Muscle of leg (tissue), 16 donors: ENCODE measurements at places on chromosomes 7 and 10. TPM values are rescaled to one million over a fixed set of nuclear protein-coding genes. Genes with fewer than 3 reads are reported as not detected.
A peak's percentile ranks its signal among the peaks of the same experiment; 100 is the strongest.

DNA sequence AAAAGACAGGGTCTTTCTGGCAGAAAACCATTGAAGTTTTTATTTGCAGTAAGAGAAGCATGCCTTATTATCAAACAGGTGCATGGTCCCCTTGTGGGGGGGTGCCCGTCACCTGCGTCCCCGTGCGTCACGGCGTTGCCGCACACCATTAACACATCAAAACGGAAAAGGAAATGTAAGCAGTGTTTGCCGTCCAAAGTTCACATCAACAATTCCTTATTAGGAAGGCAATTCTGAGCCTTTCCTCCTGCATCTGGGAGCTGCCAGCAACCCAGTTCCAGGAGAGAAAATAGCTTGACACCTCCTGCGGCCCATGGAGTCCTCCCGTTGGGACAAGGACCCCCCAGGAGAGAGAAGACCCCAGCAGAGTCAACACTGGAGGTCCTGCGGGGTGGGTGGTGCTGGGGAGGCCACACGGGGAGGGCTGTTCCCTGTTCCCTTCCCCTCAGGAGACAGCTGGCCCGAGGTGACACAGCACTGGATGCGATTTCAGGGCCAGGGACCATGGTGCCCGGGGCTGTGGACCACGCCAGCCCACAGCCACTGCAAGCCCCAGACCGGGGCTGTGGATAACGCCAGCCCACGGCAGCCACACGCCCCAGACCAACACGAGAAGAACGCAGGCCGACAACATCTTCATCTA, 39.5 kb downstream of the DIP2C start:
- peak; percentile 48 for DNase-seq
- H3K27me3 ChIP-seq: no peaks in the 10 kb centered on the region
- H3K4me3 ChIP-seq: no peak overlapping the region
- H3K27ac ChIP-seq: peak overlapping the region; percentile 82

YAE1 gene
- 21.8 TPM for polyA plus RNA-seq

DNA sequence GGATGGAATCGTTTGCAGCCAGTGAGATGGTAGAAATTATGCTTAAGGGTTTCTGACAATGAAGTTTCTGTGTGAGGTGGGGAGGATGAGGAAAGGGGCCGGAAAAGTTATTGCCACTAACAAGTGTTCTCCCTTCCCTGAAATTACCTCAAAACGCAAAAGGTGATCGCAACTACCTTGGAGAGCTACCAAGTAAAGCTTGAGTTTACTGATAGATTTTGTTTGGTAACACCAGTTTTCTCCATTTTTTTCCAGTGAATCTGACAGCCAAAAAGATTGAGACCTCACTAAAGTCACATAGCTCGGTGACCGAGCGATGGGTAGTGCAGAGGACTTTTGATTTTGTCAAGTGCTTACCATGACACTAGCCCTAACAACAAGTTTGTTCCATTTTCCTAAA, 1.6 kb downstream of the SUV39H2 start:
- peak overlapping the region; percentile 82 for H3K4me3 ChIP-seq
- peak; percentile 6 for DNase-seq
- H3K36me3 ChIP-seq: no peaks in the 10 kb centered on the region
- H3K27me3 ChIP-seq: no peaks in the 10 kb centered on the region
- peaks cover 15% of the 10 kb centered on the region for H3K4me1 ChIP-seq

DNA sequence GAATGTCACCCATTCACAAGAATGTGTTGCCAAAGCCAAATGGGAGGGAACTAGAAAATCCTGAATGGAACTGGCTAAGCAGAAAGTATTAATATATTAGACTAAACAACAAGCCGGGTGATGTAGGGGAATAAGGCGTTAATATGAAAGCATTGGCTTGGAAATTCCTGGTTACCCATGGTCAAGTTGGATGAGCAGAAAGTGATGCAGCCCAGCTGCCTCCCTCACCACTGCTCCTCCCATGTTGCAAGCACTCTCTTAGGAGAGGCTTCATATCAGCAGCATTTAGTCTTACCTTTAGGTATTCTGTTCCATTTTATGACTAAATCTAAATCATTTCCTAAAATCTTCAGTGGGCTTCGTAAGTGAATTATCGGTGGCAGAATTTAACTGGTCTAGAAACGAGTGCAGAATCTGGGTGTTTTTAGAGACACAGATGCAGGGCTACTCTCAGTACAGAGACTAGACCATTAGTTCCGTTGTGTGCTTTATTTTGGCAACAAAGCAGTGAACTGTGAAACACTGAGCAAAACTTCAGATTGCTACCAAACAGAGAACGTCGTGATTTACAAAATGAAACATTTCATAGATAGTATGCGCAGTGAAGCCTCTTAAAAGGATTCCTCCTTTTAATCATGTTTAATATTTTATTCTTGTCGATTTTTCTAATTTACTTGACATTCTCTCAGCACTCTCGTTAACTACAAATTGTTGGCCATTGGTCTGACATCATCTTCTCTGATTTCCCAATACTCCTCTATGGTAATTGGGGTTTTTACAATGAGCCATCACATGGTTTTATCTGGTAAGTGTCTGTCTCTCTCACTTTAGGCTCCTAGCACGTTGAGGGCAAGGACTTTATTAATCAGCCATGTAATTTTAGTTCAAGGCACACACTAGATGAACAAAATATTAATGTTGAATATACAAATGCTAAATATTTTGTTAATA, 22.0 kb upstream of the HGF start:
- no peaks in the 10 kb centered on the region for H3K4me1 ChIP-seq
- H3K27me3 ChIP-seq: no peaks in the 10 kb centered on the region
- DNase-seq: no peak

GRCh38 chr10:88289342-88289741, 293.8 kb downstream of the RNLS start:
- no peaks in the 10 kb centered on the region for H3K4me1 ChIP-seq
- no peak overlapping the region for H3K27ac ChIP-seq
- H3K27me3 ChIP-seq: no peaks in the 10 kb centered on the region

ADIRF gene
- 2.0 TPM for polyA plus RNA-seq

TAS2R4 gene
- 0.48 TPM for polyA plus RNA-seq

DNA sequence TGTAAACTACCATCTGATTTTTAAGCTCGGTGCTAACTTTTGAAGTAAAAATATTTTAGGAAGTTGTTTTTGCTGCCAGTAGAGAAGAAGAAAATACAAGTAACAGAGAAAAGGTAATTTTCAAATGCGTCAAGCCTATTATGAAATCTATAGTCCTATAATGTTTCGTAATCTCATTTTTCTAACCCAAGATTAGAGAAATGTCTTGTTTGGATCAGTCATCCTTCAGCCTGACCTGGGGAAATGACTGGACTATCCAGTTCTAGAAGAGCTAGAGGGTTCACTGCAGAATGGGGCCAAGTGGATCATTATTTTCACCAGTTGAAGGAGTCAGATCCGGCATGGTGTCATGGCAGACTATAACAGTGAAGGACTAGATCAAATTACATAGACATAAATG, 62.7 kb upstream of the FGL2 start:
- no peak overlapping the region for H3K4me3 ChIP-seq
- no peaks in the 10 kb centered on the region for H3K27me3 ChIP-seq
- no peaks in the 10 kb centered on the region for H3K4me1 ChIP-seq
- H3K36me3 ChIP-seq: peaks cover 4% of the 10 kb centered on the region
- no peak overlapping the region for H3K27ac ChIP-seq
- DNase-seq: no peak

DNA sequence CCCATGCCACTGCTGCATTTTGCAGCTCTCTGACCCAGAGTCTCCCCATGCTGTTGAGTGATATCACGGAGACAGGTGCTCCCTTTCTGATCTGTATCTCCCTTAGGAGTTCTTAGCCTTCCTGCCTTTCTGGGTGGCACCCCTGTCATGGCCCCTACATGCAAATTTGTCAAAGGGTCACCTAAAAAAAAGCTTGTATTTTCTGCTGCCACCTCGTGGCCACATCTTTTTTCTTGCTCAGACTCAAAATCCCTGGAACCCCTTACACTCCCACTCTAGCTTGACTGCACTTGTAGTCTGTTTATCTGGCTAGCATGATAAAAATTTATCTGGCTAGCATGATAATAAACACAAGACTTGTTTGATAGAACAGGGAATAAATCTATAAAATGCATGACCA, 809.1 kb downstream of the SORCS1 start:
- H3K36me3 ChIP-seq: no peaks in the 10 kb centered on the region
- DNase-seq: no peak
- H3K27ac ChIP-seq: no peak overlapping the region
- H3K4me1 ChIP-seq: no peaks in the 10 kb centered on the region

EPO gene
- polyA plus RNA-seq: 0.12 TPM

DNA sequence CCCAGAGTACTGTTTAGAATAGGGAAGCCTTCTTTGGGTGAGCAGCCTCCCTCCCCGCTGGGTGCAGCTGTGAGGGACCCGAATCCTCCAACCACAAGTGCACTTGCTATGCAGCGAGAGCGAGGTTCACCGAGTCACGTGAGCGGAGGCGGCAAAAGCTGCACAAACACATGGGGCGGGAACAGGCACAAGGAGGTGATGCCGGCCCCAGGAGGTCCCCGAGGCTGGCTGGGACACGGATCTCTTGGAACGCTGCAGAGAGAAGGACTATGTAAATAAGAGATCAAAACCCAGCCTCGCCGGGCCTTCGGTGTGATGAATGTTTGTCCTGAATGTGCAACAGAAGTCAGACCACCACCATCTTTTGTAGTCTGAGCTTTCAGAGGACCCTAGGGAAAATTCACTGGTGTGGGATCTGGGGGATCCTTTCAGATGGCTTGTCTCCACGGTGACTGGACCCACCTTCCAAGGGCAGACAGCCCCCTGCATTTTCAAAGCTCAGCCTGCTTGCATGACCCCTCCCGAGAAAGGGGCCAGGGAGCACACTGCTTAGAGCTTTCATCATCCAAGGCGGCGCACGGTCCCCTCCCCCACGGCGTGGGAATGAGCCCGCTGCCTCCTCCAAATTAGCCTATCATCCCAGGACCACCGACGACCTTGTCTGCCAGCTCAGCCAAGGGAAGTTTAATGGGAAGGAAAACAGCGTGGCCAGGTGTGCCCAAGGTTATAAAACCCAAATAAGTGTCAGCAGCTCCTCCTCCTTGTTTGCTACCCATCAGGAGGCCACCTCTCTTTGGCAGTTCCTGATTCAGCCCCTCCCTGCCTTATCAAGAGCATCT, 327.7 kb downstream of the CXCL12 start:
- no peak overlapping the region for H3K27ac ChIP-seq
- peaks cover 15% of the 10 kb centered on the region for H3K4me1 ChIP-seq
- no peak for DNase-seq

CALML3 gene
- 0.33 TPM for polyA plus RNA-seq

- DNase-seq: no peak
- H3K27me3 ChIP-seq: peaks cover 28% of the 10 kb centered on the region
- H3K36me3 ChIP-seq: no peaks in the 10 kb centered on the region
- H3K4me1 ChIP-seq: peaks cover 46% of the 10 kb centered on the region
- H3K4me3 ChIP-seq: no peak overlapping the region
Observed at GRCh38 chr7:433558-433957, 86.1 kb downstream of the PDGFA start.

MUC3A gene
- polyA plus RNA-seq: 1.9 TPM

UCMA gene
- polyA plus RNA-seq: 1.0 TPM

DNA sequence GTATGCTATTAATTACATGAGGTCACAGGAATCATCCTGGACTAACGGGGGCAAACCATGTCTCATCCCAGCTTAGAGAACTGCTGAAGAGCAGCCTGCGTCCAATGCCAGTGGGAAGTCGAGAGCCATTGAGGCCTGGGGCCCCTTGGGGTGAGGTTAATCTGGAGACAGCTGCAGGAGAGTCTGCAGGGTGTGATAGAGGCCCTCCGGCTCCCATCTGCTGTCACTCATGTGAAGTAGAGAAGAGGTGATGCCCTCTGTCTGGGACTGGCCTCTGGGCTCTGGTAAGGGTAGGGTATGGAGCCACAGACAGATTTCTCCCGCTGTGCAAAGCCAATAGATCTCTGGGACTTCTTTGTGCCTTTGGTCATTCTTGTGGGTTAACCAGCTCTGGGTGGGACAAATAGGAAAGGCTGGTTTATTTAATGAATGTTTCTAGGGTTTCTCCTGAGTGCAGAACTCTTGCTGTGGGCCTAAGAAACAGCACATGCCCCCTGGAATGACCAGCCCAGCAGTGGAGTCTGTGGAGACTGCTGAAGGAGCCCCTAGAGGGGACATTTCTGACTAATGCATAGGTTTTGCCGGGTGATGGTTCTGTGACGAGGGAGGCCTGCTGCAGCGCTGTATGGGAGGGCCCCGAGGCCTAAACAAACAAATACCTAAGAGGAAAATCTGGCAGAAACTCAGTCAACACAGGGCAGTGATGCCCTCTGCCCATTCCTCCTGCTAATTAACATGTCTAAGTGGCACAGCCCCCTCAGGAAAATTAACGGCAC, 34.5 kb downstream of the CRHR2 start:
- no peak overlapping the region for H3K27ac ChIP-seq
- no peaks in the 10 kb centered on the region for H3K4me1 ChIP-seq
- DNase-seq: no peak
- peaks cover 11% of the 10 kb centered on the region for H3K36me3 ChIP-seq
- H3K27me3 ChIP-seq: no peaks in the 10 kb centered on the region

MMRN2 gene
- polyA plus RNA-seq: 24.4 TPM

DNA sequence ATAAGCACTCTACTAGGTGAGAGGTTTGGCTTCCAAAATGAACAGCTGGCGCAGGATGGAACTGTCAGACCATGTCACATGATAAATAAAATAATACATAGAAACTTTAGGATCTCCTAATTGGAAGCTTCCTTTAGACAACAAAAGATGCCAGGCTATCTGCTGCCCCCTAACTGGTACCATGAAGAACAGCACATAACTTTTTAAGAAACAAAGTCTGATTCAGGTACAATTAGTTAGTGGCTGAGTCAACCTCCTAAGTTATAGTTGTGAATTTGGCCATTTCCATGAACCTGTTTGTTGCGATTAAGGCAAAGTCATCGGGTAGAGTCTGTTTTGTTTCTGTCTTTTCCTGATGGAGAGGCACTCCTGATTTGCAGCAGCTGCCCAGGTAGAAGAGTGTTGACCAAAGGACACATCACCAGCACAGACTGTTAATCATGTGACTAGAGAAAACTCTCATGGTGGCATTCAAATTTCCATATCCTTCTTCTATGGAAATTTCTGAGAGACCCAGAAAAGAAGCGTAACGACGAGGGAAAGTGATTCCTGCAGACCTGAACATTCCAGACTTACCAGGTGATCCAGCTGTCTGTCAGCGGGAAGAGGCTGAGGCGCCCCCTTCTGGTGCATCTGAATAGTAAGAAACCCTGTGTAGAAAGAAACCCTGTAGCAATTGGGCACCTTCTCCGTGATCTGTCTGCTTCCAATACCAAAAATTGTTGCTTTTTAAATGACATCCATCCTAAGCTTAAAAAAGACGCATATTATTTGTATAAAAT, 8.6 kb upstream of the INHBA start:
- H3K27me3 ChIP-seq: peaks cover 2% of the 10 kb centered on the region
- no peak for DNase-seq
- H3K4me3 ChIP-seq: no peak overlapping the region
- H3K4me1 ChIP-seq: no peaks in the 10 kb centered on the region
